IgD-negative memory B cell (primary cell): ENCODE measurements at places on chromosomes 12 and 14. TPM values are rescaled to one million over a fixed set of nuclear protein-coding genes. Genes with fewer than 3 reads are reported as not detected.

Gene SLC38A4
- polyA plus RNA-seq, result not detected

Gene TAS2R46
- polyA plus RNA-seq, result not detected

Gene PTCSC3
- polyA plus RNA-seq, result not detected

Gene LAG3
- polyA plus RNA-seq, result 0.88 TPM

Gene NTN4
- not detected for polyA plus RNA-seq

Gene AQP5
- not detected for polyA plus RNA-seq

Gene DTX1
- 0.61 TPM for polyA plus RNA-seq

Gene TSHR
- polyA plus RNA-seq, result not detected

Gene RNASE4
- 9.0 TPM for polyA plus RNA-seq

Gene FAM181A
- not detected for polyA plus RNA-seq

Gene AQP6
- polyA plus RNA-seq, result not detected

Gene DLGAP5
- not detected for polyA plus RNA-seq

Gene TAS2R42
- polyA plus RNA-seq, result not detected

Gene LRRC10
- not detected for polyA plus RNA-seq

Gene SCNN1A
- polyA plus RNA-seq, result not detected
